Adrenal gland (tissue), 19 donors: ENCODE measurements at places on chromosomes 5 and 9. TPM values are rescaled to one million over a fixed set of nuclear protein-coding genes. Genes with fewer than 3 reads are reported as not detected.

CMYA5 gene
- 0.18 TPM for polyA plus RNA-seq

CCL28 gene
- polyA plus RNA-seq, result 2.1 TPM

GIN1 gene
- polyA plus RNA-seq, result 3.8 TPM

FAM153A gene
- polyA plus RNA-seq, result 7.3 TPM

SPATA31D4 gene
- not detected for polyA plus RNA-seq

FOXD4 gene
- polyA plus RNA-seq, result 1.4 TPM

GNPDA1 gene
- 92.8 TPM for polyA plus RNA-seq

IL3 gene
- polyA plus RNA-seq, result not detected

ECSCR gene
- 18.4 TPM for polyA plus RNA-seq

DMRTA1 gene
- 0.03 TPM for polyA plus RNA-seq

RMRP gene
- 1,807 TPM for polyA plus RNA-seq

LHX3 gene
- not detected for polyA plus RNA-seq

SLC25A2 gene
- polyA plus RNA-seq, result not detected

C9orf152 gene
- not detected for polyA plus RNA-seq

SPINK13 gene
- polyA plus RNA-seq, result 2.1 TPM

INSL4 gene
- not detected for polyA plus RNA-seq

FCN1 gene
- polyA plus RNA-seq, result 7.0 TPM

FGF18 gene
- polyA plus RNA-seq, result 0.88 TPM

CTSV gene
- polyA plus RNA-seq, result 0.55 TPM

FOXD4L4 gene
- polyA plus RNA-seq, result not detected

PCDHB2 gene
- polyA plus RNA-seq, result 0.44 TPM

ZFP37 gene
- polyA plus RNA-seq, result 1.0 TPM

ENHO gene
- polyA plus RNA-seq, result 0.24 TPM

ARHGEF28 gene
- 40.9 TPM for polyA plus RNA-seq

PALM2AKAP2 gene
- 0.07 TPM for polyA plus RNA-seq
